Mononuclear cell (primary cell): ENCODE measurements at places on chromosomes 5 and 9. TPM values are rescaled to one million over a fixed set of nuclear protein-coding genes. Genes with fewer than 3 reads are reported as not detected.

The TRIM36 gene
- total RNA-seq, result 0.42 TPM

The PCSK1 gene
- total RNA-seq, result not detected

The NRARP gene
- total RNA-seq, result 1.8 TPM

The BTNL3 gene
- not detected for total RNA-seq

The SAPCD2 gene
- 3.3 TPM for total RNA-seq

The TAF11L5 gene
- total RNA-seq, result not detected

The NR2F1-AS1 gene
- total RNA-seq, result not detected

The PCDHGB7 gene
- total RNA-seq, result 0.31 TPM

The CKMT2 gene
- total RNA-seq, result 1.0 TPM

The DDX41 gene
- 33.4 TPM for total RNA-seq
